Activated CD4-positive, alpha-beta T cell treated with anti-CD3 and anti-CD28 coated beads for 4 hours (primary cell): ENCODE measurements at places on chromosomes 2 and 18.

GRCh38 chr2:180790891-180791290 is 189.5 kb upstream of the UBE2E3 start:
- DNase-seq: no peak

DNA sequence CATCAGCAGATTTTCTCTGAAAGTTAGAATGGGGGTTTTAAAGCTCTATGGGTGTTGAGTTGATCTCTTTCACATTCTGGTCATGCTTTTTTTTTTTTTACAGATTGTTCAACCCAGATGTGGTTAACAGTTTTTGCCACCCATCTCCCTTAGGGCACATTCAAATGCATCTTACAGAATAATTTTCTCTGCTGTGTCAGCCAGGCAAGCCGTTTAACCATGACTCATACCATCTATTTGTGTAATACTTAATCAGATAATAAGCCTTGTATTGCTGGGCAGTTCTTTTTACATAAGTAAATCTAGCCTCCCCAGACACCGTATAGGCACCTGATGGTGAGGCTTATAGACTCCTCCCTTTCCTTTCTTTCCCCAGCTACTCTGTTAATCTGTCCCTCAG is 62.0 kb downstream of the TGIF1 start:
- DNase-seq: no peak

- DNase-seq: no peak
Observed at GRCh38 chr2:15242936-15243461, 318.1 kb downstream of the NBAS start.

GRCh38 chr2:71277536-71278103 is 50.7 kb upstream of the PAIP2B start:
- no peak for DNase-seq

DNA sequence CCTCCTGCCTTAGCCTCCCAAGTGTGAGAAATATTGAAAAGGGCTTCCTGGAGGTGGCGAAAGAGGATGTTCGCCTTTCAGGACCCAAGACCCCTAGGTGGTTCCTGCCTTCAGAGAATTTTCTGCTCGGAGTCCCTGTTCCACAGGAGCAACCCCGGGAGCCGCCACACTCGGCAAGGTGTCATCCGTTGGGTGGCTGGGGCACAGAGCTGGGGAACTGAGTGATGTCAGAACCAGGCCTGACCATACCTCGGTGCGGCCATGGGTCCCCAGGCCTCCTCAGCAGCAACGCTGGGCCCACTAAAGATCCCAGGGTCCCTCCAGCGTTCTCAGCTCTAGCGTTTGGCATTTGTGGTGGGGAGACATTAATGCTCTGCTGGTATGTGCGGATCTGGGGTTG is 23.7 kb upstream of the TAF1B start:
- DNase-seq: no peak

DNA sequence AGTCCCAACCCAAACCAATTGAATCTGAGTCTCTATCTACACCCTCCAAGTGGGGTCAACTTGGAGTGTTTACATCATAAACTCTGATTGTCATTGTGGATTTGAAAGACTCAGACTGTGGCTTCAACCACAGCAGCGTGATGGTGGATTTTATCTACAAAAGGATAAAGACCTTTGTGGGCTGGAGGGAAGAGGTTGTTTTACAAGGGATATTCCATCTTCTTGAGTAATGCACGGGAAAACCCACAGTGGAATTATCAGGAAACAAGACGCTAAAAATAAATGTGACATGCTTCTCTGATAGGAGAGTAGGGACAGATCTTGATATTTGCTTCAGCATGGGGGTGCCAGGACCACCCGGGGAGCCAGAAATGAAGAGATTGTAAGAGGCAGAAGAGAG is 93.5 kb downstream of the LPIN1 start:
- no peak for DNase-seq

- no peak for DNase-seq
Observed at GRCh38 chr18:79615091-79615490, 64.5 kb upstream of the CTDP1 start.

DNA sequence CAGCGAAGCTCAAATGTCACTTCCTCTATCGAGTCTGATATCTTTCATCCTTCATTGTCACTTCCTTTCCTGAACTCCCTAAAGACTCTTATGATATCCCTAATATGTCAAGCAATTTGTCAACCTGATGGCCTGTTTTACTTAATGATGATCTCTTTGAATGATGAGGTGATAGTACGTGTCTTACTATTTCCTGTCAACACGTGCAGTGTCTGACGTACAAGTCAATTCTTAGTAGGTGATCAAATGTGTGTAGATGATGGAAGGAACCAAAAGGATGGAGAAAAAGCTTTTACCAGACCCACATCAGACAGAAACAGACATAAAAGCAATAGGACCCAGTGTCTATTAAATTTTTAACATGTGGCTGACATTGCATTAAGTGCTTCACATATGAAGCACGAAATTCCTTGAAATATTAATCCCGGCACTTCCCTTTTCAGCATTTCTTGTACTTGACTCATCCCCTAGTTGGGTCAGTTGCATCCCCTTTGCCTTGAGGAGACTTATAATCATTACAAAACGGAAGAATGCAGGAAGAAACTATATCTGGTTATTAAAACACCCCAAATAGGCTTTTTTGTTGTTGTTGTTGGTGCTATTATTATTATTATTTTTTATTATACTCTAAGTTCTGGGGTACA is 108.6 kb upstream of the NYAP2 start:
- DNase-seq: no peak

DNA sequence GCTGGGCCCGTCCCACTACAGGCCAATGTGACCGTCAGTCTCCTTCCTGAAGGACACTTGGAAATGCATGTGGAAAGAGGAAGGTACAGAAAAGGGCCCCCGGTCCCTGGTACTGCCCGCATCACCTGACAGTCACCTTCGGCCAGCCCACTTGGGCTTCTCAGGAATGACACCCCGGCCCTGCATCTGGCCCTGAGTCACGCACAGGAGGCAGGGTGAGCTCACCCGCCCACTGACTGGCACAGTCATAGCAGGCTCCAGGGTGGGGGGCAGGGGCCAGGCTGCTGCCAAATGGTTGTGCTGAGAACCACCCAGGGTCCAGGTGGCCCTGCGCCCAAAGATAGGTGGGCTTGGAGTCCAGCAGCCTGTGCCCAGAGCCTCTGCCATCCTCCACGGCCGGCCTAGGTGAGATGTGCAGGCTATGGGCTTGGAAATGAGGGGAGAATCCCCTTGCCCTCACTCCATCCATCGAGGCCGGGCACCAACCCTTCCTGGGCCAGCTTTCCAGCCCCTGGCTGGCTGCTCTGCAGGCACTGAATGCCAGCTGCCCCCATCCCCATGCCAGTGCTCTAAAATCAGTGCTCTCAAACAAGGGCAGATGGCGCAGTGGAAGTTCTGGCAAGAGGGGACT is 14.1 kb downstream of the EMX1 start:
- no peak for DNase-seq

DNA sequence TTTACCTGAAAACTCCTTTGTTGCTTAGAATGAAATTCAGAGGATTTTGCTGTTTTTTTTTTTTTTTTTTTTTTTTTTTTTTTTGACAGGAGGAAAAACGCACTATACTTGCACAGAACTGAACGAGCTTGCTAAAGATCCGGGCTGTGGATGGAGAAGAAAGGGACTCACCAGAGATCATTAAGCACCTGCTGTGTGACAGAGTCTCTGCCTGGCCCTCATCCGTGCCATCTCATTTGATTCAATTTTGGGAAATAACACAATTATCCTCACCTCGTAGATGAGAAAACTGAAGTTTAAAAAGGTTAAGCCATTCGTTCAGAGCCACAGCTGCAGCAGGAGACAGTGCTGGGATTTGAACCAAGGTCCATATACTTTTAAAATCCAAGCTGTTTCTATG is 775.4 kb upstream of the ID2 start:
- no peak for DNase-seq

DNA sequence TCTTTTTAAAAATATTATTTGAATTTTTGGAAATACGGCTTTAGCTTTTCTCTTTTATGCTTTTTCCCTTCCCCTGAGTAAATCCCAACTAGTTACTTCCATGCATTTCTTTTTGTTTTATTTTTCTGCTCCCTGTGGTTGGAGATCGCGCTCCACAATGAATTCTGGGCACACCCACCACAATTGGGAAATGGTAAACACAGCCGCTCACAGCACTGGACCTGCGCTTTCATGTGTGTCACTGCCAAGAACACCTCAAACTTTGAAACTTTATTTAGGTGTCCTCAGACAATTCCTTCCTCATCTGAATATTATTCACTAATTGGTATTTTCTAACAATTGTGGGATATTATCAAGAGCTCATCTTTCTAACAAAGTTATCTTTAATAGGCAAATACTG is 82.8 kb upstream of the TMEM18 start:
- DNase-seq: no peak

GRCh38 chr2:145797692-145798091 is 1277.8 kb upstream of the ZEB2 start:
- no peak for DNase-seq

DNA sequence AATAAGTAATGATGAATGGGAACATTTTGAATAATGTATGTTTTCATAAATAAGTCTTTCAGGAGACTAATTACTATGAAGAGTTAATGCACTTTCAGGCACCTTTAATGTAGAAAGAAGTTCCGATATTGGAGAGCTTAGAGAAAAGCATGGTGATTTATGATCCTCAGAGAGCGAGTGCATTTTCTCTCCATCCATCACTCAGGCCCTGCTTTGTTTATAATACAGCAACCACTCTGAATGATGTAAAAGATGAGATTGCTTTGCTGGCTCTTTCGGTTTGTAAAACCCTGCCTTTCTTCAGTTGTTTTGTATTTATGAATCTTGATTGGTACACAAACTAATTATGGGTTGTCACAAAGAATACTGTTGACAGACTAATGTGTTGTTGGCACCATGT is 132.0 kb downstream of the NYAP2 start:
- no peak for DNase-seq

DNA sequence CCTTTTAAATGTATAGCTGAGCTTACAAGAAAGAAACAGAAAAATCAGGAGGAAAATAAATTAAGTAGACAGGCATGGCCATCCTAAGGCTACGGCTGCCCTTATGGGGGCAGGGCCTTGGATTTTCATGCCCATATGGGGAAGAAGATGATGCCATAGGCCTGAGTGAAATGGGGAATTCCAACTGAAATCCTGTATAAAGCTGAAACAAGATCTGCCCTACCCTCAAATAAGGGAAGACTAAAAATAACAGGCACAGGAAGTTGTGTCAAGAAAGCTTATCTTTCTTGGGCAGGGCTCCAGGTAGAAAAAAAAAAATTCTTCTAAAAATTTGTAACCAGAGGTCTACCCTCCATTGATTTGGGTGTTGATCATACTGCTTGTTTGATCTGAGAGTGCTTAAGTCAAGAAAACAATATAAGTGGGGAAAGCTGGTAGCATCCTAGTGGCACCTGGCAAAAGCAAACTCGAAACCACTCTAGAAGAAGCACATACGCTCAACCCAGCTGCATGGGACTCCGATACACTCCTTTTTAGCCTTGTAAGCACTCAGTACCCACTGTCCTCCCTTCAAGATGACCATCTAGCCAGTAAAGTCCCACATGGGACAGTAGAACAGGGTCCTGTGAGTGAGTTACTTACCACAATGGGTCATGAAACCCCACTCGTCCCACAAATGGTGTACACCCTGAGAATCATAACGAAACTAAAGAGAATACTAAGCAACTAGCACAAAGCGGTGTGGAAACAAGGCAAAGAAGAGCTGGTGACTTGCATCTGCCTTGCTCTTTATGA is 22.3 kb downstream of the DNAH7 start:
- DNase-seq: no peak

DNA sequence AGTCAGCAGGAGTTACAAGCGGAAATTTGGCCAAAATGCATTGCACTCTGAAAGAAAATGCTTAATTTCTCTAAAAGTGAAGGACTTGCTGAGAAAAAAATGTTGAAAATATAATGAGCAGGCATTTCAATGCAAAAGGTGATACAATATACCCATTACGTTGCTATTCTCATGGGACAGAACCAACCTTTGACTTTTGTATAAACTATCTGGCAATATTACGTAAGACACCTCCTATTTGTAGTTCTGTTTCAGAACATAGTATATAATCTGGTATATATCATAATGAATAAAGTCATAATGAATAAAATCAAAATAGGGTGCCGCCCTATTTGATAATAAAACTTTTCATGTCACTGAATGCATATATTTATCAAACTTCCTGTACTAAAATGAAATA is 286.2 kb upstream of the SESTD1 start:
- DNase-seq: no peak

DNA sequence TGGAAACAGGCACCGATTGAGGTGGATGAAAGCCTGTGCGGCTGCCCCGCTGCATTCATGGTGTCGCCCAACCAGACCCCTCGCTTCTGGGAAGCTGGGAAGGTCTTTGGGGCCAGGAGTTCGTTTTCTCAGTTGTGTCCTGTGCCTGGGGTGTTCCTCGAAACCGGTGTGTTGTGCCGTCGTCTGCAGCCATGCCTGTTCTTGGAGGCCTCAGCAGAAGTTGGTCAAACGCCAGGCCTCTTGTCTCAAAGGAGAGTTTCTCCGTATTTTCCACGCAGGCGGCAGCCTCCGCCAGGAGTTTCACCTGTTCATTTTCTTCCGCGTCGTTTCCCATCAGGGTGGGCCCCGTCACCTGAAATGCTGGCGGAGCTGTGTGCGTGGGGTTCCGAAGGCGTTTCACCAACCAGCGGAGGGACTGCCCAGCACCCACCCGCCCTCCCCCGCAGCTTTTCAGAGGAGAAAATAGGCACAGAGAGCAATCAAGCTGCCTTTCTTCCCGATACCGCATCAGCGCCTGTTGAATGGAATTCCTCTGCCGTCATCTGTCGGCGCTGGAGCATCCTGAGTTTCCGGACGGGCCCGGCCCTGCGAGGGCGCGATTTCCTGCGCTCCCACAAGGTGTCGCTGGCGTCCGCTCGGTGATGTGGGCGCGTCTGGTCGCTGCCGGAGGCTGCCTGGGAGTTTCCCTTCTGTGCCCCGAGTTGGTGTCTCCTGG is 17.0 kb upstream of the NFATC1 start:
- DNase-seq: peak; percentile 79

- peak; percentile 36 for DNase-seq
Observed at GRCh38 chr2:231709636-231709980, 1.3 kb downstream of the PTMA start.

DNA sequence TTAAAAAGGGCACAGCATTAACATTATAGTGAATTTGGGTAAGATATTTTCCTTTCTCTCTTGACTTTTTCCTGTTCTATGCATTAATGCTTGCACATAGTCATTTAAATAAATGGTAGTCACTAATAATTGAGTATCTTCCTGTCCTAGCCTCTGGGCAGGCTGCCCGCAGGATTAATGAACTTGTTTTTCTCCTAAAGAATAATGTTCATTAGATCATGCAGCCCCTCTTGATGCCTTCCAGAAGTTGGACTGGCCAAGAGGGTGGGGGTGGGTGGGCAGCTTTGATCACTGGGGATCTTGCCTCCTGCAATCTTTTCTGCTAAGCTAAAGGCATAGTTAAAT is 514.5 kb upstream of the CDH2 start:
- DNase-seq: no peak

GRCh38 chr2:68423966-68424650 is 43.0 kb downstream of the FBXO48 start:
- no peak for DNase-seq
